Activated T-cell treated with anti-CD3 and anti-CD28 coated beads, Interleukin-2, amount 50 U/mL, for 1 hour (primary cell): ENCODE measurements at places on chromosomes 3 and 15.

GRCh38 chr3:112847692-112848091, 1.0 kb upstream of the CD200R1L start:
- no peak for DNase-seq

- DNase-seq = no peak
Measured at GRCh38 chr15:82963471-82964341, 11.2 kb upstream of the HOMER2 start.

- DNase-seq = no peak
Measured at GRCh38 chr15:97084650-97085049, 754.1 kb downstream of the NR2F2 start.

DNA sequence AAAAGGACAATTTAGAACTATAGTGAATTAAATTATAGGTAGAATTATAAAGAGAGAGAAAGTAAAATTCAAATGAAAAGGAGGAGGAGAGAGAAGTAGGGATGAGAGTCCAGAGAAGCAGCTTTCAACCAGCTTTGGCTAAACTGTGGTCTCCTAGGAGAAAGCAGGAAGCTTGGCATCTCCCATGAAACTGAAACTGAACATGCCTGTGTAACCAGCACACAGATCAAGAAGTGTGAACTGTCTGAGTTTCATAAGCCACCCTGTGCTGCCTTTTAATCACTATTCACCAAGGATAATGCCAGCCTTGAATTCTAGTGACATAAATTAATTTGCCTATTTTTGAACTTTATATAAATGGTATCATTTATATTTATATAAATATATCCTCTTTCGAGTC, 128.5 kb downstream of the MYRIP start:
- no peak for DNase-seq

DNA sequence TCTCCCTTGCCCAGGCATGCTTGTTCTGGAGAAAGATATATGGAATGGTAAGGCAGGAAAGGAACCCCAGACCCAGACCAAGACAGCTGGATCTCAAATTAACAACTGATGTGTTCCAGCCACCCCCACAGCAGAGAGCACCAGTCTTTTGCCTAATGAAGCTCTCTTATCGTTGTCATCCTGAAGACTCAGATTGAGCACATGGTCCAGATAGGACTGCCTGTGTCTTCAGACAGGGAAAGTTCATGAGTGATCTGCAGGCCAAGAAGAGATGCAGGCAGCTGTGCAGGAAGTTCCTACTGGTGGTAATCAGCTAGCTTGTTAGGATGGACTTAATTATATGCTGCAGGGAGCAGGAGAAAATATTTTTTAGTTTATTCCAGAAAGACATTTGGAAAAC, 53.3 kb downstream of the PPP2R3A start:
- no peak for DNase-seq

DNA sequence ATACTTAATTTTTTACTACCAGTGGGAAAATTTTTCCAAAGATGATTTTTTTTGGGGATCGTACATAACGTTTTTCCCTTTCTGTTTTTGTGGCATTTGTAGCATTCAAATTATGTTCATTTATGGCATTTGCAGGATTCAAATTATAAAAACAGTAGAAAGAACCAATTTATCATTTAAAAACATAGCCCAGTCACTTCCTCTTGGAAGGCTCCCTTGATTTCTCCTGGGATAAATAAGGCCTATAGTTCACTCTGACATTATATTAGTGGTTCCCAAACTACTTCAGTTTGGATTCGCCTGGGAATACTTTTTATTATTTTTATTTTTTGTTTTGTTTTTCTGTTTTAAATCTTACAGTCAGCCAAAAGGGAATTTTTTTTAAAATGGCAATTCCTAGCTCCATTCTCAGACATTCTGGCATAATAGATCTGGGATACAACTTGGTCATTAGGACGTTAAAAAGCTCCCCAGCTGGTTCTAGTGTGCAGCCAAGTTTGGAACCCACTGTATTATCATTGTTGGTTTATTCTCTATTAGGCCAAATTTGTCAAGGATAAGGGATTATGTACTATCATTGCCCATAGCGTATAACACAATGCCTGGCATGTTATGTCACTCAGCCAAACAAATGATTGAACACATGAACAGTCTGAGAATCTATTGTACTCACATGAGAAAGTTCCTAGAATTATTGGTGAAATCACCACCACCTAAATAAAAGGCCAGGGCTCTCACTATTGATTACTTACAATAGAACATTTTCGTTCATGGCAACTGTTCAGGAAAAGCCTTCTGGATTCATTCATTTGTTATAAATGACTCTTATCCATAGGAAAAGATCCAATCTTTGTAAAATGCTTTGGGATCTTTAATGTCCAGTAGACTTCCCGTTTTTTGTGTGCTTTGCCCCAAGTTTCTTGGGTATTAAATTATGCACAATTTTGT, 28.9 kb downstream of the RARB start:
- DNase-seq = no peak

DNA sequence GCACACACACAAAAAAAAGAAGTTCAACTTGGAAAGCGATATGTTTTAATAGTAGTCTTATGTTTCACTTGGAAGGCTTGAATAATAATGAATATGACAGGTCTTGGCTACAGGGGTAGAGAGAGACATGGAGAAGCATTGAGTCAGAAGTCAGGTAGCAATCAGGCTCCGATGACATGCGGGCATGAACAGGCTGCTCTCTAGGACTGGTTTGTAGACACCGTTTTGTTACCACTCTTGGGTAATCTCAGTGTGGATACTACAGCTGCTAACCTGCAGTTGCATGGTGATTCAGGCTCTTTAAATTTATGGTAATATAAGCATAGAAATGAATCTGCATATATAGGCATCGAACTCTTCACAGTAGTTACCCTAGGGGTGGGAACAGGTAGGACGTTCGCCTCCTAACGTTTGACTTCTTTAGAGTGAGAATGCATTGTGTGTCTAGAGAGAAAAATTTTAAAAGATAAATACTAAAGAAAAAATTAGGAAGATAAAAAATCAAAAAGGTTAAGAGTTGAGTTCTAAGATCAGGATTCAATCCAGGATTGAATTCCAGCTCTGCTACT, 241.6 kb upstream of the KBTBD8 start:
- DNase-seq = no peak

DNA sequence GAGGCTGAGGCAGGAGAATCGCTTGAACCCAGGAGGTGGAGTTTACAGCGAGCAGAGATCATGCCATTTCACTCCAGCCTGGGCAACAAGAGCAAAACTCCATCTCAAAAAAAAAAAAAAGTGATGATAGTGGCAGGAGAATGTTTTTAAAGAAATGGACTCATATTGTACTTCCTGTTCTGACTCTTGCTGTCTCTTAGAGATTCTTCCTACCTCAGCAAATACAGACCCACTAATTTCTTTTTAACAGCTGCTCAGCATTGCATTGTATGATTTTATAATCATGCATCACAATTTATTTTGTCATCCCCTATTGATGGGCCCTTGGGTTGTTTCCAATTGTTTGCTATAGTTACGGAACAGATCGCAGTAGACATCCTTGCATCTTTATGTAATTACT, 8.8 kb upstream of the ANKDD1A start:
- DNase-seq = no peak

- DNase-seq = no peak
Measured at GRCh38 chr3:101588616-101589015, 14.6 kb downstream of the PCNP start.
